Activated CD8-positive, alpha-beta memory T cell treated with anti-CD3 and anti-CD28 coated beads, Interleukin-2, amount 10 ng/mL, durations not matched to agents 7 days and 5 days (primary cell): ENCODE measurements at places on chromosomes 5 and 9. TPM values are rescaled to one million over a fixed set of nuclear protein-coding genes. Genes with fewer than 3 reads are reported as not detected.

Gene LHX3
- total RNA-seq: not detected

DNA sequence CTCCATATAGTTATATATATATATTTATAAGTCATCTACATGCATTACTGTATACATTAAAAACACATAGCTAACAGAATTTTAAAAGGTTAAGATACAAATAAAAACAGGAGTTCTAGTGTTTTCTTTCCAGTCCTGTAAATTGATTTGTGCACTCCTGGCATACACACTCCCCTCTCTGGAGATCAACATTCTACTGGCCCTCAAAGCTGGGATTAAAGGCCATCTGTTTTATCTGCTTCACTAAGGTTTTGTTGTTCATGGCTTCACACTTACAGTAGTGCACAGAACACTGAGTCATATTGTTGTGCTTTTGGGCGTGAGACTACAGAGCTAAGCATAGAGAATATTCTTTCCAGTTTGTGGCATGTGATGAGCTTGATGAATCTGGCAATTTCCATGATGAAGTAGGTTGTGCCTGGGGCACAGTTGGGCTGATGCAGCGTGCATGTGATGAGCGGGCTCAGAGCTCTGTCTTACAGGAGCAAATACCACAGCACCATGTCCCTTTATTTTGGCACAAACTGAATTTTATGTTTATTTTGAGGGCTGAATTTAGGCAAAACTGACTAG lies 98.2 kb downstream of the TAF11L14 start:
- DNase-seq: no peak

- DNase-seq: no peak
Measured at GRCh38 chr5:39415201-39415600, 9.6 kb downstream of the DAB2 start.

- DNase-seq: no peak
Measured at GRCh38 chr9:18488886-18489285, 14.9 kb downstream of the ADAMTSL1 start.

- DNase-seq: peak; percentile 48
Measured at GRCh38 chr5:156929366-156929948, 33.6 kb downstream of the TIMD4 start.

- DNase-seq: no peak
Measured at GRCh38 chr9:90189306-90189705, 453.3 kb downstream of the DIRAS2 start.

- no peak for DNase-seq
Measured at GRCh38 chr5:142386137-142387023, 61.6 kb upstream of the SPRY4 start.

- DNase-seq: no peak
Measured at GRCh38 chr5:100855295-100855694, 47.8 kb downstream of the ST8SIA4 start.

Gene AIF1L
- 0.12 TPM for total RNA-seq

DNA sequence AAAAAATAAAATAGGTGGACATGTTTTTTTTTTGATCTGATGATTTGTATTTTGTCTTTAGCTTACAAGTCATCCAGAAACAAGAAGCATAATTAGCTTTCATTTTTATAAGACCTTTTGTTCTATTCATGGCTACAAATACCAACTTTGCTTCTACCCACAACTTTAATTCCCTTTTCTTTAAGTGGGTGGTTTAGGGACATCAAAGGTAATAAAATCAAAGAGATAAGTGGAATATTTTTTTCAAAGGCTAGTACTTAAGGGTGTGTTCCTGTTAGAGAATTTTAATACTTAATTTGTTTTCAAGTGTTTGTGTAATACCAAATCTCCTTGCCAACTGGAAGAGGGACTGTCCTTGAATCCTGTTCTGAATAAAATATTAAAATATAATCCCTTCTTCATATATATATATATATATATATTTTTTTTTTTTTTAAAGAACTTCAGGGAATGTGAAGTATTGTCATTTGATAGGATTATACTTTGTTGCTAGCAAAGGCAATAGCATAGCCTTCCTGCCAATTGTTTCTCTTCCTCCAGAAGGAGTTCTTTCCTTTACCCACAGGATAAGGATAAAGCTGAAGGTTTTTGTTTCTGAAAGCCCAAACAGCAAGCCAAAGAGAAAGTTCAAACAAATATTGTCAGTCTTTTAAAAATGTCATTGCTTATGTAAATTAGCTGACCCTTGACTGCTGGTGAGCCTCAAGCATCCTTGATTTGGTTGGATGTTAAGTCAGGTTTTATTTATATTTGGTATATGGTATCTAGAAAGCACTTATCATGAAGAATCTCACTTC lies 108.9 kb downstream of the PAM start:
- DNase-seq: no peak

Gene C9orf50
- not detected for total RNA-seq

DNA sequence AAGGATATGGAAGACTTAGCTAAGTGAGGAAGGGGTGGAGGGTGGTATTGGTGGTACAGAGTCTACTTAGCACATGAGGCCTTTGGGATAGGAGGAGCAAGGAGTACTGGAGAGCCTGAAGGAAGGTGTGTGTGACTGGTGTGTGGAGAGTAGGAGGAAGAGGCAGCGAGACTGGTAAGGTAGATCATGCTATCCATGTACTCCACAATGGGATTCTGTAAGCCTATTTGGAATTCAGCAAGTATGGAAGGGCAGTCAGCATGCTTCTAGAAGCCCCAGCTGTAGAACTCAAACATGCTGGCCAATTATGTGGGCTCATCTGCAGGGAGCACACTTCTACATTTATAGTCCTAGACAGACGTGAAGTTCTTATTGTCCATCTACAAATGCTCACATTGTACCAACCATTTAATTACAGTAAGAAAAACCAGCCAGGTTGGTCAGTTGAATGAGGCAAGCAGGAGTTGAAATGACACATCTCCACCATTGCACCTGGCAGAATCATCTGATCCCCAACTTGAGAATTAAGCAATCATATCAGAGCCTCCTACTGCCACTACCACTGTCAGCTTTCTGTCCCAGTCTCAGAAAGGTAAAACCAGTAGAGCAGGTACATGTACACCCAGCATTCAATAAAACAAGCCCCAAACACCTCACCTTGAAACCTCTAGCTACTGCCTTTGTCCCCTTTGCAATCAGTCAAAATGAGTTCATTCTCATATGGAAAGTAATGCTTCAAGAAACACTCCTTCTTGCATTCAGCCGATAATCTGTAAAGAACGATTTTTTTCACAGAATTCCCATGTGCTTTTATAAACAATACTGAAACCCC lies 60.9 kb upstream of the GLRX start:
- no peak for DNase-seq

DNA sequence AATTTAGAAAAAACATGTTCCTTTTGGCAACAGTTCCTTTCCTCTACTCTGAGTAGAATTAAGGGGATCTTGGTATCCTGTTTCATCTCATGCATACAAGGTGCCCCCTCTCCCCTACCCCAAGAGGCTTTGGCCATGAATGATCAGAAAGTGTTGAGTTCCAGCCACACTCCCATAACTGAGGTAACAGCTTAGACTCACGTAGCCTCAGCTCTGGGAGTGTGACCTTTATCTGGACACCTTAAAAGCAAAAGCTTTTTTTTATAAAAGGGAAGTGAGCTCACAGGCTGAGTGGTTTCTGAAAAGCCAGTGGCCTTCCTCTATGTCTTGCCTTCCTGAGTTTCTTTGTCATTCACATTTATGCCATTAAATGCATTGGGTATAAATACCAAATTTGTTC lies 900 bp upstream of the HAVCR2 start:
- peak; percentile 70 for DNase-seq
